Activated CD8-positive, alpha-beta memory T cell treated with anti-CD3 and anti-CD28 coated beads for 4 hours (primary cell): ENCODE measurements at places on chromosomes 12 and 14.
A peak's percentile ranks its signal among the peaks of the same experiment; 100 is the strongest.

GRCh38 chr14:56817396-56817921, 7.2 kb upstream of the OTX2 start:
- no peak for DNase-seq

DNA sequence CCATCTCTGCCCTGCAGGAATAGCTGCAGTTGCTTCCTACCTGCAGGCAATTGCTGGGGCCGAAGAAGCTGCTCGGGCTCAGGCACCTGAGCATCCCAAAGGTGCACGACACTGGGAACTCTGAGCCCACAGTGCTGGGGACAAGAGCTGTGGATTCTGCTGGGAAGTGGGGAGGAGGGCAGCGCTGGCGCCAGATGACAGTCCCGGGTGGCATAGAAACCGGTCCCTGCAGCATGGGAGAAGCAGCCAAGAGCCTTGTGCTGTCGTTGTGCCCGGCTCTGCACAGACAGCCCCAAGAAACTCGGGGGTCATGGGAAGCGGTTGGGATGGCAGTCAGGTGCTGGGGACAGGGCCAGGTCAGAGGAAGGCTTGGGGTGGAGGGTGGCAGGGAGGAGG, 529 bp downstream of the LRTM2 start:
- DNase-seq, result no peak

DNA sequence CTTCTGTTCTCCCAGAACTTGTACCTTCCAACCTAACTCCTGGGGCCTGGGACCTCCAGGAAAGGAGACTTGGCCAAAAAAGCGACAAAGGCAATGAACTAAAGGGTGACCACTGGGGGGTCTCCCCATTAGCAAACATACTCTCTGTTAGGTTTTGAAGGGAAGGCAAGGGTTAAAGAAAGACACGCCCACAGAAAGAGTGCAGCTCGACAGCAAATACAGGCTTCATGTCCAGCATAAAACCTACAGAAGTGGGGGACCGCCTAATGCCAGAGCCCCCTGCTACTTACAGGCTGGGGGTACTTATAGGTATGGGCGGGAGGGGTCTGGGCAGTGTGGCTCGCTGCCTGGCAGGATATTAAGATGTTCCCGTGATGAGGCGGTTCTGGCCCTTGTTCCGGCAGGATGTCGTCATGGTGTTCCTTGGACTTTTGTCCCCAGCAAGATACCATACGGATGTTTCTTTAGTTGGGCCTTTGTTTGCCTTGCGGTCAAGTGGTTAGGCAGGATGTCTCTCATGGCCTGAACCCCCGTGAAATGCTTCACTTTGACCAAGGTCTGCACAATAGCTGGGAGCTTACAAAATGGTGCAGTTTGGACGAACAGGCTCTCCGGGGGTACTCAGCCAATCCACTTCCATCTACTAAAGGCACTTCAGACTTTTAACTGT, 53.4 kb downstream of the PRMT8 start:
- DNase-seq, result no peak

GRCh38 chr14:61472011-61472672, 150.8 kb downstream of the PRKCH start:
- no peak for DNase-seq

DNA sequence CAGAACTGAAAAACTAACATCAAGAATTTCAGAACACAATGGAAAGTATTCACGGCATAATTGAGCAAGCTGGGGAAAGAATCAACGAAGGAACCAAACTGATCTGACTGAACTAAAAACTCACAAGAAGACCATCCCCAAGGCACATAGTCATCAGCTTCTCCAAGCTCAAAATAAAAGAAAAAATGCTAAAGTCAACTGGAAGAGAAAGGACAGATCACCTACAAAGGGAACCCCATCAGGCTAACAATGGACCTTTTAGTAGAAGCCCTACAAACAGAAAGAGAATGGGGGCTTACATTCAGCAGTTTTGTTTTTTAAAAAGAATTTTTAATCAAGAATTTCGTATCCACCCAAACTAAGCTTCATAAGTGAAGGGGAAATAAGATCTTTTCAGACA, 11.7 kb downstream of the TAS2R50 start:
- DNase-seq, result no peak

- no peak for DNase-seq
Observed at GRCh38 chr12:120497524-120498150, 1.7 kb downstream of the DYNLL1 start.

- no peak for DNase-seq
Observed at GRCh38 chr14:31530136-31530535, 31.1 kb upstream of the NUBPL start.

- DNase-seq, result no peak
Observed at GRCh38 chr14:104084251-104085002, 1.1 kb upstream of the ASPG start.

DNA sequence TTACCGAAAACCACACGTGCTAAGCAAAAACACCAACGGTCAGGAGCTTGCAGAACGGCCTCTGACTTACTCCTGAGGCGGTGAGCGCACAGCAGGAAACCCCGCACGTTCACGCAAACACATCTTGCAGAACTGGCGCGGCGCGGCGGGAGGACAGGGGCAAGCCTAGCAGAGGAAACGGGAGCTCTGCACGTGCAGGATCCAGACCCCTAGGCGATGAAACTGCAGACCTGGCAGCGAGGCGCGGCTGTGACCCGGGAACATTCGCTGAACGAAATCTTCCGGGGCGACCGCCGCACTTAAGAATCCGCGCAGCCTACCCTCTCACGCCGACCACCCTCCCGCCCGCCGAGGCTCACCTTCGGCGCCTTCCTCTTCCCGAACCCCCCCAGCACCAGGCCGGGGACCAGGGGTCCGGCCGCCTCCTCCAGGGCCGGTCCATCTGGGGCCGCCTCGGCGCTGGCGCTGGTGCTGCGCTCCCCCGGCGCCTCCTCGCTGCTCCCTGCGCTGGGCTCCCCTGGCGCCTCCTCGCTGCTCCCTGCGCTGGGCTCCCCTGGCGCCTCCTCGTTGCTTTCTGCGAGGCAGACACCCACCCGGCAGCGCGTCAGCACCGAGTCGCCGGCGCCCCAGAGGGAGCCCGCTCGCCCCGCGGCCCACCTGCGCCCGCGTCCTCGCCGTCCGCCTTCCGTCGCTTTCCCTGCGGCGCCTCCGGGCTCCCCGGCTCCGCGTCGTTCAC, 615 bp downstream of the DDX51 start:
- no peak for DNase-seq

DNA sequence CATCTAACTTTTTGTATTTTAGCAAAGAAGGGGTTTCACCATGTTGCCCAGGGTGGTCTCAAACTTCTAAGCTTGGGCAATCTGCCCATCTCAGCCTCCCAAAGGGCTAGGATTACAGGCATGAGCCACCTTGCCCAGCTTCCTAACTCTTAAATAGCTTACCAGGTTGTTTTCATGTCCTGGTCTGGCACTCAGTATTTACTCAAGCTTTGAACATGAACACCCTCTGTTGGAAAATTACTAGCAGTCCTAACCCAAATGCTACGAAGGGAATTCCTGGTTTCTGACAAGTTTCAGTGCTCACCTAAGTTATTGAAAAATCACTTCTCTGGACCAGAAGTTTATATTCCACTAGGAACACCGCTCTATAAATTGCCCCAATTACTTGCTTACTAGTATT, 32.5 kb upstream of the GCH1 start:
- no peak for DNase-seq

- no peak for DNase-seq
Observed at GRCh38 chr14:38124506-38124905, 83.2 kb upstream of the SSTR1 start.

GRCh38 chr14:99729991-99730875, 46.1 kb downstream of the CYP46A1 start:
- peak; percentile 10 for DNase-seq

DNA sequence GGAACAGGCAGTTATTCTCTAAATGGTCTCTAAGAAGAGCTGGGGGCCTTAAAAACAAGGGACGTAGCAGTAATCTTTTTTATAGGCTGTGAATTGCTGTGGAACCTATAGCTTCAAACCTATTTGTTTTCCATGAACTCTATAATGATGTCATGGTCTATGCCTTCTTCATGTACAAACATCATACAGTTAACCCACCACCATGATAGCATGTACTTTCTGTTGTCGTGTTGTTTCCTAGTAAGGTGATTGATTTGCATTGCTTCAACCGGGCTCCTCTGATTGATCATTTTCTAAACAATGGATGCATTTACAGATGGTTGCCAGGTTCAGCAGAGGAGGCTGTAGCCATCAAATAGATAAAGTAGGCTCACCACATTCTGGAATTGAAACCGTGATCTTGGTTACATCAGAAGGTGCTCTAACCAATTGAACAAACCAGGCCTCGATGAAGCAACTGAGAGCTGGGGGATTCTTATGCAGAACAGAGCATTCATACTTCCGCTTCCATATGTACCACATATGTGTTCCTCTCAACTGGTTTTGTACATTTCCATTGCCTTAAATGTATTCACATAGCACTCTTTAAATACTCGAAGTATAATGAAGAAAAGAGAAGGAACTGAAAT, 25.6 kb upstream of the PCNX1 start:
- no peak for DNase-seq

DNA sequence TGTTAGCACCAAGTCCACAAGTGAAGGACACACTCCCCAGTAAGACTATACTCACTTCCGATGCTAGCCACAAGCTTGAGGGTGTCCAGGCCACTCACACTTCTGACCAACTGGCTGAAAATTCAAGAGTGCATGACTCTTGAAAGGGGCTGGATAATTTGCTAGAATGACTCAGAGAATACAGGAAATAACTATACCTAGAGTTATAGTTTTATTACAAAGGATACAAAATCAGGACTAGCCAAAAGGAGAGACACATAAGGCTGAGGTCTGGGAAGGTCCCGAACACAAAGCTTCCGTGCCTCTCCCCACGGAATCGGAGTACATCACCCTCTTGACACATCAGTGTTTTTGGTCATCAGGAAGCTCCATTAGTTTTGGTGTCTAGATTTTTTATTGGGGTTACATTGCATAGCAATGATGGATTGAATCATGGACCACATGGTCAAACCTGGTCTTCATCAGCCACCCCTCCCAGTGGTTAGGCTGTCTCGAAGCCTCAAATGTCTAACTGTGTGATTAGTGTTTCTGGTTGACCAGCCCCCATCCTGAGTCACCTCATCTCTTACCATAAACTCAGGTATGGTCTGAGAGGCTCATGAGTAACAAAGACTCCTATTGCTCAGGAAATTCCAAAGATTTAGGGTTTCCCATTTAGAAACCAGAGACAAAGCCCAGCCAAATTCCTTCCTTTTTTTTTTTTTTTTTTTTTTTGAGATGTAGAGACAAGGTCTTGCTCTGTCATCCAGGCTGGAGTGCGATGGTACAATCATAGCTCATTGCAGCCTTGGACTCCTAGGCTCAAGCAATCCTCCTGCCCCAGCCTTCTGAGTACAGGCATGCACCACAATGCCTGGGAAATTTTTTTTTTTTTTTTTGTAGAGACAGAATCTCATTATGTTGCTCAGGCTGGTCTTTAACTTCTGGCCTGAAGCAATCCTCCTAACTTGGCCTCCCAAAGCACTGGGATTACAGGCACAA, 472.0 kb upstream of the TBX3 start:
- DNase-seq, result no peak

DNA sequence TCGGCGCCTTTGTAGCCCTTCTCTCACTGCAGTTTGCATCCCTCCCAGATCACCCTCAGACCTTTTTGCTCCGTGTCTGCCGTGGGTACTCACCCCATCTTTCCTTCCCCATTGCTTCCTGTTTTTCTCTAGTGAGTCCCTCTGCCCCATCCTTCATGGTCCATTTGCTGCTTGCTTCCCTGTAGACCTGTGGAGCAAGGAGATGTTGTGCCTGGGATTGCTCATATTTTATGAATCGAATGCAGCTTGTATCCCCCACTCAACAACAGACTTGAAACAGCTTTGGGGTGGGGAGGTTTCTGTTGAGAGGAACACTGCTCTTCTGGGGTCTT, 661 bp downstream of the DENR start:
- no peak for DNase-seq

DNA sequence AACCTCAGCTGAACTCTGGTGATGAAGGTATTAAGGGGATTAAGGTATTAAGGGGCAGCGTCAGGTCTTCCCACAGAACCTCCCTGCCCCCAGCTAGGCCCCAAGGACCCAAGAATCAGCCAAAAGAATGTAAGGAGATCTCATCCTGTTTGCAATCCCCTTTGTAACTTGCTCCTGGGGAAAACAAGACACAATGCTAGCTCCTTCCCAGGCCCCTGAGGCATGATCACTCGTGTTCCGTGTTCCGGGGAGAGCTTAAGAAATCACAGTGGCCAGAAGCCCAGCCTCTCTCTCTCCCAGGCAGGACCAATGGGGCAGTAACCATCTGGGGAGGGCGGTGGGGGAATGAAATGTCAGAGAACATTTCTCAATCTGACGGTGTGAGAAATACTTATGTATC, 33.2 kb downstream of the PIGH start:
- DNase-seq, result no peak

GRCh38 chr14:92144708-92145107, 22.9 kb downstream of the CPSF2 start:
- no peak for DNase-seq

GRCh38 chr12:25833657-25834056, 124.8 kb upstream of the RASSF8 start:
- no peak for DNase-seq

DNA sequence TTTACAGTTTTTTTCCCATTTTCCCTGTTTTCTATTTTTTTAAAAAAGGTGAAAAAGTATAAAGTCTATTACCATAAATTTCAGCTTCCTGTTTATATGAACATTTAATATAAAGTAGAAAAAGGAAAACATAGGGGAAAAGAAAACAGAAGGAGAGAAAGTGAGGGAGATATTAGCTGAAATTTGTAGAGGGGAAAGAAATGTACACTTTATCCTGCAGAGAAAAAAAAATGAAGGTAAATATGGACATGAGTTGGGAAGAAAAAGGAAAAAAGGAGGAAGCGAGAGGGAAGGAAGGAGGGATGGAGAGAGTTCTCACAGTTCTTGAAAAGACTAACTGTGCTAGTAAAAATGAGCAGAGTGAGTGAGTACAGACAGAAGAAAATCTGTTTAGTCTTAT, 91.6 kb upstream of the BTG1 start:
- no peak for DNase-seq

- no peak for DNase-seq
Observed at GRCh38 chr14:103123634-103124500, 606 bp downstream of the TNFAIP2 start.
